Activated naive CD4-positive, alpha-beta T cell (primary cell): ENCODE measurements at places on chromosomes 3 and 15.

DNA sequence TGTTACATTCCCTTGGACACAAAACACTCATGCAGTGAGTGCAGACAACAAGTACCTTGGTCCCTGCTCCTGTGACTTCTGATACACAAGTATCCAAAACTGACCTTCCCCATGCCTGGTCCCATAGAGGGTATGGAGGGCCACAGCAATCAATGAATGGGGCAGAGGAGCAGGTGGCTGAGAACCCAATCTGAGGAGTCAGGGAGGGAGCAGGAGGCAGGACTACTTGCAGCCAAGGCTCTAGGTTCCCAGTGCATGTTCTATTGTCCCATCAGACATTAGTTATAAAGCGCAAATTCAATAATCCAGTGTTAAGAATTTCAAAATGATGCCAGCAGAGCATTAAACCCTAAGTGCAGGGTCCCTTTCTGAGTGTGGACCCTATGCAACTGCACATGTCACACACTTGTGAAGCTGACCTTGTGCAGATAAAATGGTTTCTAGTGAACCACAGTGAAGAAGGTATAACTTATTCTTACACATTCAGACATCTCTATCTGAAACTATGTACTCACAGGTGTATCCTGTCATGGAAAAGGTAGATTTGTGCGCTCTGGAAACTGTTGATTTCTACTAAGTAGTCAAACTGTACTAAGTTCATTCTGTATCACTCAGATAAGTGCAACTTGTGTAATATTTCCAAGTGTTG lies 107.3 kb upstream of the ABI3BP start:
- DNase-seq: no peak

- DNase-seq: no peak
Measured at GRCh38 chr3:131796111-131796510, 238.7 kb downstream of the CPNE4 start.

- no peak for DNase-seq
Measured at GRCh38 chr15:70149667-70150404, 52.1 kb upstream of the TLE3 start.

- no peak for DNase-seq
Measured at GRCh38 chr3:127541320-127541719, 49.2 kb downstream of the TPRA1 start.

DNA sequence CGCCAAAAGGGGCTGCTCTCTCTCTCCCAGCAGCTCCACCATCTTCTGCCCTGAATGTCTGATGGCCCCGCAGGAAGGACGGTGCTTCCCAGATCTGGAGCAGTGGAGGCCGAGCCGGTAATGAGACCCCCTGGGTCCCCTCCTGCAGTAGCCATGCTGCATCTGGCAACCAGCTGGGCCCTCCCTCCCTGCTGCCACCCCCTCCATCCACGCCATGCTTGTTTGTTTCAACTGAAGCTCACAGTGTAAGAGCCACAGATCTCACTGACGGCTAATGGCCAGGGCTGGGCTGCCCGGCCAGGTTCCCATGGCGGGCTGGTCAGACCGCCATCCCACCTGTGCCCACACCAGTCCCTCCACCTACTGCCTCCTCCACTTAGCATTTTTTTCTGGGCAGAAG lies 260.8 kb downstream of the UACA start:
- DNase-seq: no peak

- no peak for DNase-seq
Measured at GRCh38 chr15:32132859-32133258, 102.5 kb downstream of the CHRNA7 start.

DNA sequence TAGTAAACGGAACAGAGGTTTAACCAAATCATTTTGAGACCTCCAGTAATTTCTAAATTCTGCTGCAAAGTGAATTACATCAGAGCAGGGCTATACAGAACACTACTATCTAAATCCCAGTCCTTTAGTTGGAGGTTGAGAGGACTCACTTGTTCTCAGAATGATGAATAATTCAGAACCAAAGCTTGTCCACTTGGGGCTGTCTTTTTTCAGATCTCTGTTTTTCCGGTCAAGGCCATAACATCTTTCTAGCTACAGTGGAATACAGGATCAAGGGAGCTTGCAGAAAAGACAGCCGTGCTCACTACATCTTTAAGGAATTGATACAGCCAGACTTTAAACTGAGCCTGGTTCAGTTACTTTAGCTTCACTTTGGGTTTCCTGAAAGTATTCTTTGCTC lies 194.5 kb downstream of the EFHB start:
- DNase-seq: no peak

DNA sequence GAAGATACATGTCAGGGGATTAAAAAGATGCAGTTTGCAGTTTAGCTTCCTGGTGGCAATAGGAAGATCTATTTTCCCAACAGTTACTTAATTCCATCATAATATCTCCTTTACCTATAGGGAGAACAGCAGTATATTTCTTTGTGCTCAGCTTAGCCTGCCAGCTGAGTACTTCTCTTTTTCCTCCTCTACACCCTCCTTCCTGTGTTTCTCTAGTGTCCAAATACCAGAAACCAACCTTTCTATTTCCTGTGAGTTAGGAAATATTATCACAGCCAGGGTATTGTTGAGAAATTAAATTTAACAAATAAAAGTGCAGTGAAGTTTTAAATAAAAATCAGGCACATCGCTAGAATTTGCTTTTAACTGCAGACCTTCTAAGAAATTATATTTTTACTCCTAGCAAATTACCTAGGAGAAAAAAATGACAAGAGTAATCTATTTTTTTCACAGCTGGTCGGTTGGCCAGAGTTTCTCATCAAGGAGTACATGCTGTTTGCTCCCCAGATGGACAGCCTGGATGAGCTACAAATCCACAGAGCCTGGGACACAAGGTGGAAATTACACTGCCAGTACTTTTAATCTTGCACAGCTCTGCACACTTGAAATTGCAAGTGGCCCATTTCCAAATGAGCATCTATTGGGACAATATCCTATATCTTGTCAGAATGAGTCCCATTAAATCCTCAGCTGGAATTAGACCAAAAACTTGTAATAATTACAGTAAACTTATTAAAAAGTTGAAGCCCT lies 185.2 kb upstream of the CFAP20DC start:
- no peak for DNase-seq

- DNase-seq: no peak
Measured at GRCh38 chr3:194274424-194275085, 76.6 kb downstream of the CPN2 start.

DNA sequence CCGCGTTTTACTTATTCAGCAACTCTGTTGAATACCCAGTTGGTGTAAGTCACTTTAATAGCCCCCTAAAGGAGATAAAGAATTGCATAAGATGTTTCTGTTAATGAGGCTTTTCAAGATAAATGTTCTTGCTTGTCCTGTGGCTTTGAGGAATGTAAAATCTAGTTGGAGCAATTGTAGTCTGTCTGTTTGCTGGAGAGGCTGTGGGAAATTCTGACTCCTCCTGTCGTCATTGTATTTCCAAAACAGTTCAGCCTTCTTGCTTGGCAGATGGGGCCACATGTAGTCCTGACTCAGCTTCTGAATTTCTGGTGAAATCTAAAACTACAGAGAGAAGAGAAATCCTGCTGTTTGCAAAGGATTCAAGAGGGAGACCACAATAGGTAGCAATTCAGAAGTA lies 114.4 kb downstream of the RYR3 start:
- no peak for DNase-seq

- no peak for DNase-seq
Measured at GRCh38 chr3:21484057-21484827, 266.8 kb downstream of the ZNF385D start.

DNA sequence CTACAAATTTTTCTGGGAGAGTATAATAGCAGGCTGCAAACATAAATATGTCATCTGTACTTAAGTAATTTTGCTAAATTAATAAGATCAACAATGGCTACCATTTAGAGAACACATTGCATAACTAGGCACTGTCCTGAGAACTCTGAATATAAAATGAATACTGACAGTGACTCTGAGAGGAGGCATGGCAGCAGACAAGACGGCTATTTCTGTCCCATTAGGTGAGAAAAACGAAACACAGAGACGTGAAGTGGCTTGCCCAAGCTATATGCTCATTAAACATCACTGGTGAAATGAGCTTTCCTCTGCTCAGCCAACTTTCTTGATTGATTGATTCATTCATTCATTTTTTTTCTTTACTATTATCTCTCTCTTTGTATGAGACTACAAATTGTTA lies 384.3 kb downstream of the PTPRG start:
- no peak for DNase-seq

DNA sequence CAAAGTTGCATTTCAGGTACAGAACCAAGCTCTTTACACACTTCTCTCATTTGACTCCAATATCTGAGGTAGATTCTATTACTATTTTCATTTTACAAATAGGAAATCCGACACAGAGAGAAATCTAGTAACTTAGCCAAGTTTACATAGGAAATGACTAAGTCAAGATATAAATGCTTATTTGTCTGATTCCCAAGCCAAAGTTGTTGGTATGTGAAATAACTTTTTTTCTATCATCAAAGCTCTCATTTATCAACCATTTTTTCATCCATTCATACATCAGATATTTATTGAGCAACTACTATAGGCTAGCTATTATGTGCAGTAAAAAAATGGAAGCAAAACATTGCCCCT lies 89.2 kb upstream of the MITF start:
- DNase-seq: no peak

GRCh38 chr15:57541271-57541670 lies 50.4 kb upstream of the MYZAP start:
- DNase-seq: no peak

DNA sequence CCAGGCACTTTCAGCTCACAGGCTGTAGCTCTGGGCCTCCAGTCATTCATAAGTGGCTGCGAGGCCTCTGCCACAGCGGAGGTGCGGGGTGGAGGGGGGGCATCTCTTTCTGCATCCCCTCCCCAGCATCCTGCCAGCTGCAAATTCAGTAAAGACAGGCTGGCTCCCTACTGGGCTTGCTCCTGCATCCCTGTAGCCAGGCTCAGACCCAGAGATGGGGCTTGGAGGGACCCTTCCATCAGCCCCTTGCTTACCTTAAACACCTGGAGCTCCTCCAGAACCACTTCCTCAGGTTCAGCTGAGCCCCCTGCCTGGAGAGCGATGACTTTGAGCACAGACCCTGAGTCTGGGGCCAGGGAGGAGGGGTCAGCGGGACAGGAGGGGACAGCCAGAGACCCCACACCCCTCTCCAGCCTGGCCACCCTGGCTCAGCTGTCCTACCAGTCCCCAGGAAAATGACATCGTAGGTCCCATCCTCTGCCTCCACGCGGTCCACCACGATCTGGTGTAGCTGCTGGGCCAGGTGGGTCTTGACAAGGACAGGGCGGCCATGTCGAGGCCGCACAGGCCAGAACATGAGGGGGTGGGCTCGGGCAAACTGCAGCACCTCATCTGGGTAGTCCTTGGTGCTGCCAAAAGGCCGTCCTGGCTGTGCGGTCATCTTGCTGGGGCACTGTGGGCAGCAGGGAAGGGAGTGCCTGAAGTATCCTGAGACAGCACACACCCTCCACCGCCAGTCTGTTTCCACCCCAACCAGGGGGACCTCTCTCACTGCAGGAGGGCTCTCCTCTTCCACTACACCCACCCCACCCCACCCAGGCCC lies 5.3 kb downstream of the SEMA3G start:
- DNase-seq: no peak

GRCh38 chr3:132800958-132801357 lies 78.7 kb upstream of the NPHP3 start:
- no peak for DNase-seq

- DNase-seq: no peak
Measured at GRCh38 chr3:195714380-195715011, 6.3 kb upstream of the MUC20 start.

- no peak for DNase-seq
Measured at GRCh38 chr15:49898097-49898496, 220.9 kb downstream of the ATP8B4 start.

DNA sequence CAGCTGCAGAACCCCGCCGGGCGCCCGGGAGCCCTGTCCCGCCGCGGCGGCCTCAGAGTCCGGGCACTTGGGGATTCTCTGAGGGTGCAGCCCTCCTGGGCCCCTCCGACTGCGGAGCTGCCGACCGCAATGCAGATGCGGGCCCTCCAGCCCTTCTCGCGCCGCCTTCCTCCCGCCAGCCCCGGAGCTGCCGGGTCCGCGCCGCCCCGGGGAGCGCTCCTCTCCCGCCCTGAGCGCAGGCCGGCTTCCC lies 320 bp upstream of the ACAN start:
- DNase-seq: no peak

DNA sequence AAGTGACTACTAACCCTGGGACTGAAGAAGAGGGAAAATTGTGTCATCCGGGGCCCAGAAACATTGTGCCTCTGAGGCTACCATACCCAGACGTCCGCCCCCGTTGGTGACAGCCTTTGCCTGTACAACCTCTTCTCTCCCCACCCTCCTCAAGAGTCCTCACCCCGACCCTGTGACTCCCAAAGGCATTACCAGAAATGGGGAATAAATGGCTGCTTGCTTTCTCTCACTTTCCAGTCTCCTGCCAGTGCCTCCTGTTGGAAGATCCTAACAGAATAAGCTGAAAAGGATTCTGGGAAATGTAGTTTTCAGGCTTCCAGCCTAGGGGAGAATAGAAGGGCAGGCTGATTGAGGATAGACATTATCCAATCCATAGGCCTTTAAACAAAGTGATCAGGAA lies 30.8 kb upstream of the SLC25A36 start:
- no peak for DNase-seq

- no peak for DNase-seq
Measured at GRCh38 chr3:85835857-85836440, 877.2 kb downstream of the CADM2 start.

- peak; percentile 45 for DNase-seq
Measured at GRCh38 chr3:179653096-179653797, 407 bp downstream of the USP13 start.

DNA sequence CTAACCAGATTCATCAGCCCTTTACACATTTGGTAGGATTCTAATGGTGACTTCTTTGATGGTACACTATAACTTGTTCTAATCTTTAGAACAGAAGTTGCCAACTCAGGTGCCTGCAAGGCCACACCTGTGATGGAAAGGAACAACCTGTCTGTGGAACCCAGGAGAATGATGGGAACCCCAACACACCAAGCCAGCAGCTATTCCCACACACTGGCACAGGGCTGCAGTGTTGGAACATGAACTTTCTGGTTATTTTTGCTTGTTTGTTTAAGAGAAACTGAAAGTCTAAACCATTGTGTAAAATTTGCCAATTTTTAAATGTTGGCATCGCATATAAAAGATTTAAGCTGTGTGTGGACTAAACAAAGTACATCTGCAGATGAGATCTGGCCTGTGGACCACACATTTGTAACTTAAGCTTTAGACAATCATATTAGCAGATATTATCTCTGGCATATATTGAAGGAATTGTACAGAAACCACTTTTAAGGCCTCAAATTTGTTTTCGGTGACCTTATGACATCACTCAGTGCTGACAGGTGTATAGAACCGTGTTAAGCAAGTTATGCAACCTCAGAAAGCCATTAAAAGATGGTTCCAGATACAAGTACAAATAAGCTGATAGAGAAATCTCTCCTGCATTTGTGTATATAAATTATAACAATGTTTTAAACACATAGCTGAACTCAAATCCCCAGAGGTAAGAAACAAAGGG lies 242.9 kb downstream of the SLC9A9 start:
- no peak for DNase-seq

DNA sequence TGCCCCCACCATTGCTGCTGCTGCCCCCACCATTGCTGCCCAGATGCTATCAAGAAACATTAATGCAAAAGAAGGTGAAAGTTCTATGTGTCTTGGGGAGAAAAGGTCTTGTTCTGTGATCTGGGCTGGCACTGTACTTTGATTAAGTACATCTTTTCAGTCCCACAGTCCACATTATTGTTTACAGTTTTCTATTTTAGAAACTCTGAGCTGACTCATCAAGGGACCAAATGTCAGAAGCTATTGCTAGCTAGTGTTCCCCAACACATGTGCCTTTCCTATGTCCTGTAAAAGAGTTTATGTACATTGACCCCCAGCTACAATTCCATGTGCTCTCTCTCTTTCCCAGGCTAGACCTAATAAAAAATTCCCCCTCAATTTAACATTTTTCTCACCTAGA lies 264.7 kb upstream of the NECTIN3 start:
- no peak for DNase-seq
